GM12892 (cell line): ENCODE measurements at places on chromosomes 5 and 9.

DNA sequence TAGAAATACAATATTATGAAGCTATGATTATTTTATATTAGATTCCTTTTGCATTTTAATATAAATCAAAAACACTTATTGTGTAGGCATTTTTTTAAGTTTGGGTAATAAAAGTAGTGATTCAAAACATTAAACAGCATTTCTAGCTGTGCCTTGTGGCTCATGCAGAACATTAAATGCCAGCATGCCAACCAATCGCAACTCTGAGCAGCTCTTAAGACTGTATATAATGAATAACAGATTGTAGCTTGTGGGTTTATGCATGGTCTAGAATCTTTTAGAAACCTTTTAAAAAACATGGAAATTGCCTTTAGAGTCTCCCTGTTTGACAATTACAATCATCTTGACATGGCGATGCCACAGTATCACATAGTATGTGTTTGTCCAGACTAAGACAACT, 903.8 kb downstream of the EFNA5 start:
- no peak for DNase-seq

- no peak for DNase-seq
Observed at GRCh38 chr9:105511446-105511845, 46.5 kb upstream of the FKTN start.

DNA sequence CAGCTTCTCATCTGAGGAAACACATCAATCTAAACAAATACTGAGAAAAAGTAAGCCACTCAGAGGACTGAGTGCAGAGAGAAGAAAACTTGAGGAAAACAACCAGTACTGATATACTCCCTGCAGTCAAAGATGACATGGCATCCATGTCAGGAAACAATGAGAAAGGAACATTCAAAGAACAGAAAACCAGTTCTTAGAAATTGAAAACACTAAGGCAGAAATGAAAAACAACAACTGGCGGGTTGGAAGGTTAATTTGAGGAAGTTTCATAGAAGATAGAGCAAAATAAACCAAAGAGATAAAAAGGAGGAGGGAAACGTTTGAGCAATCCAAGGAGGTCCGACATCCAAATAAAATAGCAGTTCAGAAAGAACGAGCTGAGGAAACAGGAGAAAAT, 475.2 kb downstream of the HINT1 start:
- no peak for DNase-seq

- no peak for DNase-seq
Observed at GRCh38 chr5:91401175-91401574, 18.1 kb upstream of the ARRDC3 start.

DNA sequence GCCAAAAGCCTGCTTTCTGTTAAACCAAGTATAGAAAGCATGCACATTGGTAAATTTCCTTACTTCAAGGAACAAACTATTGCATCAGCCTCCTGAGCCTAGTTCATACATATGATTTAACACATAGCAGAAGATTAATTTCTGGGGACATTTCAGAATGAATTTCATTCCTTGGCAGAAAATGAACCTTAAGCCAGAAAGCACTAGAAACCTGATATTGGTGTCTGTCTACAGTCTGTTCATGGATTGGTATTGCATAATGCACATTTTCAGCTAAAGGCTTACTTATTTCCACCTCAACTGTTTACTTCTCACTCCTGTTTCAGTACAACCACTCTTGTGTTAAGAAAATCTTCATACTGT, 1471.8 kb upstream of the NUDT12 start:
- DNase-seq: no peak
